AG09319 (cell line): ENCODE measurements at places on chromosomes 3 and 15.

DNA sequence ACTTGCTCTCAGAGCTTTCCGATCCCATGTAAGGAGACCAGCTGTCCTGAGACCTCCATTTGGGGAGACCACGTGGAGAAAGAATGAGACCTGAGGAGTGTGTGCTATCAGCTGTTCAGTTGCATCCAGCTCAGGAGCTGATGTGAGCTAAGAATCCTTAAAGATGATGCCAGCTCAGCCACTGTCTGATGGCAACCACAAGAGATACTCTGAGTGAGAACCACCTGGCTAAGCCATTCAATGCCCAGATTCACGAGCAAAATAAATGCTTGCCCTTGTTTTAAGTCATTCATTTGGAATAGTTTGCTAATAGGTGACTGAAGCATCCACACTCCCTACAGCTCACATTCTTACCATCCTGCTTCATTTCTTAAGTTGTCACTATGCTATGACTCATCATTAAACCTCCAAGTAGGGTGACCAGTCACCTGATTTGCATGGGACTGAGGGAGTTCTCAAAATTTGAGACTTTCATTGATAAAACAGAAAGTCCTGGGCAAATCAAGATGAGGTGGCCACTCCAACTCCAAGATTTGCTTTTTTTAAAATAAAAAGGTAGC is 56.4 kb downstream of the SPTSSB start:
- no peak for DNase-seq

DNA sequence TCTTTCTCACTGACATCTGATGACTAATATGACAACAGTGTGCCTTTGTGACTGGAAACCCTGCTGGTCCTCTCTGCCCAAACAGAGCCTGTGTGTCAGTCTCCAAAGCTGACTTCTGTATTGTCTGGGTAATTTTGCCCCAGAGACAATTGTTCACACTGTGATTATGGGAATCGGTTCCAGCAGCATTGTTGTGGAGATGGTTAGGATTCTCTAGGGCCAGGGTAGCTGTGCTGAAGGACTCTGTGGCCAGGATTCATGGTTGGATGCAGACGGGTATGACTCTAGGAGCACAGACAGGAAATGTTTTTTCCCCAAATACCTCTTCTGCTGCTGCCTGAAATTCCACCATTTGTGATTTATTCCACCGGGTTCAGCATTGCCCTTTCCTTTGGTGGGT is 57.5 kb upstream of the ITGA11 start:
- DNase-seq, result no peak

DNA sequence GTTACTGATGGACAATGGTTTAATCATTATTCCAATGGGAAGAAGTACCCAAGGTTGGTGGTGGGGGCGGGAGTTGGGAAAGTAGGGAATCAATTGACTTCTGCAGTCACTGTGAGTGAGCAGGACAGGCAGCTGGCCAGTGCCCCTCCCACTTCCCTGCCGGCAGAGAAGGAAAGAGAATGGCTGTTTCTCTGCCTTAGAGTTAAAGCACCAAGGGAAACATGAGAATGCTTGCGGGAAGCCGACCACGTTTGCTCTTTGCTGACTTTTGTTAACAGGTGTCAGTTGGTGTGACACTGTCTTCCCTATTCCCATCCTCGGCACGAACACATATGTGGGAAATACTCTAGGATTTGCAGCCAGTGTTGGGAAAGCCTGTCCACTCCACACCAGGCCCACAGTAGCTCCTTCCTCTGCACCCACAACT is 33.5 kb upstream of the MFSD1 start:
- no peak for DNase-seq

GRCh38 chr15:70823196-70823595 is 30.8 kb downstream of the LARP6 start:
- no peak for DNase-seq

DNA sequence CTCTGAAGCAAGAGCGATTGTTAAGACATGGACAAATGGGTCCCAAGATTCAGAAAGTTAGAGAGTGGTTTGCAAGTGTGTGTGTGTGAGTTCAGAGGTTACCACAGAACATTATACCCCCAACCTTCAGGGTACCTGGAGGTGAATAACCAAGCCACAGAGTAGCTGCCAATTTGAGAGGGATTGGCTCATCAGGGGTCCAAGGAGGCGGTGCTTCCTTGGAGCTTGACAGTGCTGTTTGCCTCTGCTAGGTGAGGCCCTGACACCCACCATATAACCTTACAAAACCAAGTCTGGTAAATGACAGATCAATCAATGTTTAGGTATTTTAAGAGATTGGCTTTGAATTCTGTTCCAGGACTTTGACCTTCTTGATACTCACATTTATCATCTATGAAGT is 35.7 kb downstream of the LRTM1 start:
- no peak for DNase-seq
